Thoracic aorta (tissue), 2 donors: ENCODE measurements at places on chromosomes 7 and 10.

GRCh38 chr10:102603946-102604345, 40.3 kb upstream of the TRIM8 start:
- H3K36me3 ChIP-seq, result no peaks in the 10 kb centered on the region
- H3K27ac ChIP-seq, result peak overlapping the region; percentile 82
- no peak for DNase-seq
- no peaks in the 10 kb centered on the region for H3K27me3 ChIP-seq
- H3K4me1 ChIP-seq, result peaks cover 50% of the 10 kb centered on the region

DNA sequence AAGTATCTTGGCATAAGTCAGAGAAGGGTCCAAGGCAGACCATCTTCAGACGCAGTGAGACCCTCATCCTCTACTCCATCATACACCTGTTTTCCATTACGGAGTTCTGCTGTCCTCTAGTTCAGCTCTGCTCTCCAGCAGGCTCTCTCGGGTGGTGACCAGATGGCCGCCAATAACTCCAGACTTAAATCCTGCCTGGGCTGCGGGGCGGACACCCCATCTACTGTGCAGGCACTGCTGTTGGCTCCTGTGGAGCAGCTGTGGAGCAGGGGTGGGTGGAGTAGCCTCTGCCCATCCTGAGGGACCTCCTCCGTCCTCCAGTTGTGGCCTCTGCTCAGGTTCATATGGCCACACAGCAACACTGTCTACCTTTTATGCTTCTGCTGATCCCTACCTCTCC, 608.1 kb downstream of the SDK1 start:
- H3K4me1 ChIP-seq, result no peaks in the 10 kb centered on the region
- H3K27me3 ChIP-seq, result no peaks in the 10 kb centered on the region
- DNase-seq, result no peak

DNA sequence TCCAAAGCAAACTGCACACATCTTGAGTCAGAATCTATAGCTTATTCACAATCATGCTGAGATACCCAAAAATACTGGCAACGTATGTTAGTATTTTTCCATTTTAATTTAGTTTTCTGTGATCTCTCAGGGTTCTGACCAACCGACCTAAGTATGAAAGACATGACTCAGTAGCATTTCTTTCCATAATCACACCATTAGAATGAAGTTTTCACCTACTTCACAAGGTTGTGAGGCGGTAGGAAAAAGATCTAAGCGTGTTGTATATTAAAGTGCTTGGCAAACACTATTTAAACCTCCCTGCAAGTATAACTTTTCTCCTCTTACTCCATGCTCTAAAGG, 49.1 kb downstream of the PLCE1 start:
- DNase-seq, result no peak
- H3K36me3 ChIP-seq, result no peaks in the 10 kb centered on the region
- H3K4me1 ChIP-seq, result no peaks in the 10 kb centered on the region
- no peak overlapping the region for H3K27ac ChIP-seq

- peak; percentile 66 for DNase-seq
- no peak overlapping the region for H3K27ac ChIP-seq
- H3K4me1 ChIP-seq, result no peaks in the 10 kb centered on the region
- H3K4me3 ChIP-seq, result peak overlapping the region; percentile 71
- H3K27me3 ChIP-seq, result no peaks in the 10 kb centered on the region
Observed at GRCh38 chr10:21497177-21497807, 28.2 kb downstream of the SKIDA1 start.

GRCh38 chr7:207418-208129, 15.2 kb downstream of the FAM20C start:
- no peak for DNase-seq
- peaks cover 38% of the 10 kb centered on the region for H3K36me3 ChIP-seq
- no peaks in the 10 kb centered on the region for H3K27me3 ChIP-seq
- H3K4me1 ChIP-seq, result no peaks in the 10 kb centered on the region

DNA sequence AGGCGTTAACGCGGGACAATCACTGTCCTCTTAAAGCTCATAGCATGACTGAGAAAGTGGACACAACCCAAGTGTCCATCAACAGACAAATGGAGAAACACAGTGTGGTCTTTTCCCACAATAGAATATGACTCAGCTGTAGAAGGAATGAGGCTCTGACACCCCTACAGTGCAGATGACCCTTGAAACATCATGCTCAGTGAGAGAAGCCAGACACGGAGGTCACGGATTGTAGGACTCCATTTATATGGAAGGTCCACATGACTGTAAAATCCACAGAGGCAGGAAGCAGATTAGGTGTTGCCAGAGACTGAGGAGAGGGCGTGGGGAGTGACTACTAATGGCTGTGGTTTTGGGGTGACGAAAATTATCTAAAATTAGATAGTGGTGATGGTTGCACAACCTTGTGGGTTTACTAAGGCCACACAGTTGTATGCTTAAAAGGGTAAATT, 6.1 kb upstream of the NCAPG2 start:
- H3K27ac ChIP-seq, result no peak overlapping the region
- peak overlapping the region; percentile 5 for H3K4me3 ChIP-seq
- no peaks in the 10 kb centered on the region for H3K27me3 ChIP-seq
- no peaks in the 10 kb centered on the region for H3K36me3 ChIP-seq
- no peak for DNase-seq
- peaks cover 6% of the 10 kb centered on the region for H3K4me1 ChIP-seq
